Right forelimb (tissue), 1 donor: ENCODE measurements at places on chromosomes 12 and 14.

GRCh38 chr12:41250748-41251147 lies 62.6 kb downstream of the PDZRN4 start:
- DNase-seq = no peak

DNA sequence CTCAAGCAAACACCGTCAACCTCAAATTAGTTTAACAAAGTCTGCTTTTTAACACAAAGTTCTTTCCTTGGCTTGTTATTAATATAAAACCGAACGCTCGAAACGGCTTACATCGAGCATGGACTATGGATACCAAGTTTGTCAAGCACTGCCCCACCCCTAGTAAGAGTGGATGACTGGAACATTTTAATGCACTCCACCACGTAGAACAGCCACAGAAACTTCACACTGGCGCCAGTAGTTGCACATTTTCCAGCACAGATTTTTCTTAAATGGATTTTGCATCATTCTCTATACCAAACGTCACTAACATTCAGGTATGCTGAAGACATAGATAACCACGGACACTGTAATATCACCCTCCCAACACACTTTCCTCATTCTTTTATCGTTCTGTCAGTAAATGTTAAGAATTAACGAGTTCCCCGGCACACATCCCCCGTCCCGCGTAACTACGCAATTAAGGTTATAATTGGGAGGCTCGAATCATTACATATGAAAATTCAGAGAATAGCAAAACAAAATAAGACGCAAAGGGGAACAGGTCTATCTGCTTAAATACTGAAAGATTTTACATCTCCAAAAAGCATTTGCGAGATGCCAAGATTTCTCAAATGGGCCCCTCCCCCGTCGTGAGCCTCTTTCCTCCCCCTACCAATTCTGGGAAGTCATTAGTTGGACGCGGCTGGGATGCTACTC lies 990 bp downstream of the FERMT2 start:
- peak; percentile 56 for DNase-seq

DNA sequence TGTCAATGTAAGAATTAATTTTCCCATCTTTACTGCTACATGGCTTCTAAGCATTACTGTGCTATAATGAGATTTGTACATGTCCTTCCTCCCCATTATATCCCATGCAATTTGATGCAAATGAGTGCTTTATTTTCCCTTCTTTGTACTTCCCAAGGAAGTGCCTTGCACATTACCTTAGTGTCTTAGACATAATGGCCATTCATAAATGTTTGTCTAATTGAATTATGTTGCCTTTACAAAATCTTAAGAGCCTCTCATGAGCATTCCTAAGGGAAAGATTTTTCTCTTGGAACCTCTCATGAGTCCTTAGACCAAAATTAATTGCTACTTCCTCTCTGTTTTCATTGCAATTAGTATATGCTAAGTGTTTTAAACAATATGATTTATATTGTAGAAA lies 741.7 kb downstream of the RERGL start:
- DNase-seq = no peak

GRCh38 chr14:32692441-32692840 lies 246.2 kb upstream of the NPAS3 start:
- no peak for DNase-seq

GRCh38 chr12:42590330-42590934 lies 886 bp upstream of the PRICKLE1 start:
- DNase-seq = peak; percentile 66

DNA sequence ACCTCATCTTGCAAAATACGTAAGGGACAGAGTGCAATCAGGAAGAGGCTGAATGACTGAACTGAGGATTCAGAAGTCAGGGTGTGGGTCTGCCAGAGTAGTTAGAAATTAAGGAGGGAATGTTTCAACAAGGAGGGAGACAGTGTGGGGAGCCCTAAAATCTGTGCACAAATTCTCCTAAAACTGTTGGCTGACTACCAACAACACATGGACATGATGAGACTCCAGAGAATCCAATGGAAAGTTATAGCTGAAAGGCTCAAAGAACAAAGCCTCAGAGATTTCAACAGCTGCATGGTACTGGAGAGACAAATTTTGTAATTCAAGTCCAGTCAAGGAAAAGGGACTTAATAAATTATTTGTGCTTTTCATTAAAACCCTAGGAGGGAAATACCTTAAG lies 36.1 kb upstream of the NEDD1 start:
- no peak for DNase-seq
